ENCODE measurements at places on chromosomes 6 and 20.

- peak; percentile 58 for DNase-seq
Measured at GRCh38 chr6:146785001-146785585, 186.3 kb downstream of the ADGB start.

- no peak for DNase-seq
Measured at GRCh38 chr6:125968493-125968892, 11.9 kb downstream of the HINT3 start.

GRCh38 chr6:95636552-95637431 lies 59.5 kb downstream of the MANEA start:
- no peak for DNase-seq

DNA sequence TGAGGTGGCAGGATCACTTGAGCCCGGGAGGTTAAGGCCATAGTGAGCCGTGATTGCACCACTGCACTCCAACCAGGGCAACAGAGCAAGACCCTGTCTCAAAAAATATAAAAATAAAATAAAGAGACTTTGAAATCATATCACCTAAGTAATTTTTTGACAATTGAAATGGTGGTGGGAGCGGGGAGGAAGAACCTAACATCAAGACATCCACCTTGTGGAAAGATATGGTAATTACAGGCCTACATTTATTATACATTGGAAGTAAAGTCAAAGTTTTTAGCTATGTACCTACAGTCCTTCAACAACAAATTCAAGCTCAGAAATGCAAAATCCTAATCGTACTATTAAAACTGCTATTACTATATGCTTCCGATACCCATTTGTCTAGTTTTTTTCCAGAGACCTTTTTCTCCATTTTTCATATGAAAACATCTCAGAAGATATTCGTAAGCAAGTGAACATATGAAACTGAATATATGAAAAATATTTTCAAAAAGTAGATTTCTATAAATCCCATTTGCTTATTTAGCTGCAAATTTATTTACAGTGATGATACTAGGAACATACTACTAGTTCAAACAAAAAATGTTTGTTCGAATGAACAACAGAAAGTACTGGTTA lies 83.3 kb downstream of the SYCP2 start:
- peak; percentile 32 for DNase-seq

DNA sequence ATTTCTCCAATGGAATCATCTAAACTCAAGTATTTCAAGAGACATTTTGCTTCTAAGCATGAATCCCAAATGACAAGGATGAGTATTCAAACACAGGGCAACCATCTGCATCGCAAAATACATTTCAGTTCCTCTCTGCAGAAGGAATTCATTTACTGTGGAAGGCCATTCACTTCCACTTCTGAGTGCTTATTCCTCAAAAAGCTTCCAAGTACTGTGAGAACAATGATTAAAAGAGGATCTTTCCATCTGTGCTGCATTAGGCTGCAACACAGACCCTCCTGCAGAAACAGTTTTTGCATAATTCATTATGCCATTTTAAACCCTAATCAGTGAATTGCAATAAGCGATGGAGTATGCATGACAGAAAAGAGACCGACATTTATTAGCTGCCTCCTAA lies 52.5 kb downstream of the ARHGAP18 start:
- DNase-seq = no peak

GRCh38 chr20:34365765-34366213 lies 2.7 kb downstream of the ITCH start:
- no peak for DNase-seq

DNA sequence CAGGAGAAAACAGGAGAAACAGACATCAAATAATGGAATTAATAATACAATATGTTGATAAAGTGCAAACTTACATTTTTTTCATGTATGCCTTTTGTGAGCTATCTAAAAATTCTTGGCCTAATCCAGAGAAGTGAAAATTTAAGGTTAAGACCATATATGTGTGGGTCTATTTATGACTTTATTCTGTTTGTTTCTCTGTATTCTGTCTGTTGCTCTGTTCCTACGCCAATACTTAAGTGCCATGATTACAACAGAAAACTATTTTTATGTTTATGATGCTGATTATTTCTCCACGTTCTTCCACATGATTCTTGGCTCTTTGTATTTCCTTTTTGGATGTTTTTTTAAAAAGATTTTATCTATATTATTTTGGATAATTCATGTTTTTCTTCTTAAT lies 109.6 kb upstream of the MAP3K4 start:
- peak; percentile 8 for DNase-seq

DNA sequence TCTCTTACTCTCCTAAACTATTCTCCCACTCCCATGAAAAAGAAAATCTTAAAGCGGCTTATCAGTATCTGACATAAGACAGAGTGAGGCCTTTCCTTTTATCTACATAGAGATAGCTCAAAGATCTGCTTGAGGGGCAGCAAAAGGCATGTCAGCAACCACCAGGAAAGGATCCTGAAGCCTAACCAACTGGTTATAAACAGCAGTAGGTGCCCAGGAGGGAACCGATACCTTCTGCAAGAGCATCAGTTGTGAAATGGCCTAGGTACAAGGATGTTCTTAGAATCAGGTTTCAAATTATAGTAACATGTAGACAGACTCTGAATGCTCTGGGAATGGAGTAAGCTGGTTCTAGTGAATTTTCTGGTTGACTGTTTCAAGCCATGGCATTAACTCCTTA lies 21.4 kb downstream of the JARID2 start:
- no peak for DNase-seq

DNA sequence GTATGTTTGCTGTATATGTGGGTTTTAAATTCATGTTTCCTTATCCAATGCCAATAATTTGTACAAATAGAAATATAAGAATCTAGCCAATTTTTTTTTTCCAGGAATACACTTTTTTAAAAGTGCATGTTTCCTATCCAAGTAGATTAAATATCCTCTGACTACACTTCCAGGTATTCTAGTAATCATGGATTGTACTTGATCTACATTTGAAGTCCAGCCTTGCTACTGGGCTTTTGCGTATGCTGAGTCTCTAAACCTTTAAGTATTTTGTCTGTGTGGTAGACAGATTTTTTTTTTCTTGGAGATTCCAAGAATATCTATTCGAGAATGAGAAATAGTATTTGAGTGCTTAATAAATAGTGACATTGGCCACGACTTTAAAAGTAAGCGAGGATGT lies 188.3 kb downstream of the SASH1 start:
- DNase-seq = no peak

DNA sequence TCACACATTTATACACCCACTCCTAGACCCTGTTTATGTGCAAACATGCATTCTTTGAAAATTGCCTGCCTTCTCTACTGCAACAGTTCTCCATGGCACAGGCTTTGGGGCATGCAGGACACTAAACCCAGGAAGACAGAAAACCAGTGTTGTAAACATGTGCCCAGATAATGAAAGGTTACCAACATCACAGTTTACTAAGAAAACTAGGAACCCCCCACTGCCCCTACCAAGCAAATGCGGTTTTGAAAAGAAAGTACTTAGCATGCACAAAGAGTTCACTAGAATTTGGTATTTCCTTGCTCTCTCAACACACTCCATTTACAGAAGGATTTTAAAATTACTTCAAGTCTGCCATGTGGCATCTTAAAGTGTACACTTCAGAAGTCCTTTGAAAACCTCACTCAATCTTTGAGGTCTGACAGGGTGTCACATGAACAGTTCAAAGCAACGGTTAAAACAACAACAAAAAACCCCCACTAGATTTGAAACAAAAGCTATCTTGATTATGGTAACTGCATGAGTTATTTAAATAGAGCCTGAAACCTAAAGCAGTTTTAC lies 245.0 kb downstream of the GMPR start:
- no peak for DNase-seq

- DNase-seq = no peak
Measured at GRCh38 chr6:153143200-153143599, 12.1 kb upstream of the RGS17 start.

GRCh38 chr6:3739311-3739897 lies 12.1 kb downstream of the PXDC1 start:
- peak; percentile 31 for DNase-seq

DNA sequence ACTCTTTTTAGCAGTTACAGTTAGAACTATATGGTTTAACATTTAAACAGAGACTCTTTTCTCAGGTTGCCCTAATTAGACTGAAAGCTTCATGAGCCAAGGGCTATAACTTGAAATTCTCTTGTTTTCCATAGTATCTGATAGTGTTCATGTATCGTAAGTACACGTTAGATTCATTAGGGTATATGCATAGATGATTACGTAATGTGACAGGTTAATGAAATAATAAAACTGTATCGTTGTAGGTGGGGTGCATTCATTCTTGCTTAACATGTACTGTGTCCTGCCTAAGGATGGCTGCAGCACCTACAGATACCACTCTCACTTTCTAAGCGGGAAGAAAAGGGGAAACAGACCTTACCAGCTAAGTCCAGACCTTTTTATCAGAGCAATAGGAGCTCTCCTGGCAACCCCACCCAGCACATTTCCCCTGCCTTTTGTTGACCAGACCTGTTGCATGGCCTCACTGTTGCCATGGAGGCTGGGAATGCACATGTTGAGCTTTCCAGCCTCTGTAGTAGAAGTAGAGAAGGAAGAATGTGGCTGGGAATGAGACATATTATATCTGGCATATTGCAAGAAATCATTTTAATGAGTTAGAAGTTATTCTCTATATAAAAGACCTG lies 83.0 kb downstream of the MAP3K4 start:
- DNase-seq = no peak

DNA sequence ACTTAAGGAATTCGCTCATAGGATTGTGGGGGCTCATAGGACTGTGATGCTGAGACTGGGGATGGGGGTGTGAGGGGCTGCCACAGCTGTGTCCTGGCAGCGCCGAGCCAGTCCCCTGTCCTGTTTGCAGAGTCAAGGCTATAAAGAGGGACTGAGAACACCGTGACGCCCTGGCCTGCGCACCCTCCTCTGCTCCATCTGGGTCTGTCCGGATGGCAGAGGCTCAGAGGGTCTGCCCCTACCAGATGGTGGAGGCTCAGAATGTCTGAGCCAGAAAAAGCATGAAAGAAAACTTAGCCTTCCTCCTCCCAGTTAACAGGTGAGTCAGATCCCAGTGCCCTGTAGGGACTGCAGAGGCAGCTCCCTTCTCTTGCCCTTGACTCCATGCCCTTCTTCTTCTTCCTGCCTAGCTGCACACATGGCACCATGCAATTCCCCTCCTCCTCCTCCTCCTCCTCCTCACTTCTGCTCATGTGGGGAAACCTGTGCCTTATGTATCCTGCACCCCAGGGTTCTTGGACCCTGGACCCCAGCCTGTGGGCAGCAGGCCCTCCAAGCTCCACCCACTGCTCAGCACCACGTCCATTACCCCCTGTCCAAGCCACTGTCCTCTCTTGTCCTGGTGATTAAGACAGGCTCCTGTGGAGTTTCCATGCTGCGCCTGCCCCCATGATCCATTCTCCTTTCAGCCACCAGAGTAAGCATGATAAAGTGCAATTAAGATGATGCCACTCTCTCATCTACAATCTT lies 410.0 kb upstream of the SULF2 start:
- DNase-seq = no peak

- DNase-seq = no peak
Measured at GRCh38 chr20:4328541-4328940, 313.2 kb upstream of the RNF24 start.

DNA sequence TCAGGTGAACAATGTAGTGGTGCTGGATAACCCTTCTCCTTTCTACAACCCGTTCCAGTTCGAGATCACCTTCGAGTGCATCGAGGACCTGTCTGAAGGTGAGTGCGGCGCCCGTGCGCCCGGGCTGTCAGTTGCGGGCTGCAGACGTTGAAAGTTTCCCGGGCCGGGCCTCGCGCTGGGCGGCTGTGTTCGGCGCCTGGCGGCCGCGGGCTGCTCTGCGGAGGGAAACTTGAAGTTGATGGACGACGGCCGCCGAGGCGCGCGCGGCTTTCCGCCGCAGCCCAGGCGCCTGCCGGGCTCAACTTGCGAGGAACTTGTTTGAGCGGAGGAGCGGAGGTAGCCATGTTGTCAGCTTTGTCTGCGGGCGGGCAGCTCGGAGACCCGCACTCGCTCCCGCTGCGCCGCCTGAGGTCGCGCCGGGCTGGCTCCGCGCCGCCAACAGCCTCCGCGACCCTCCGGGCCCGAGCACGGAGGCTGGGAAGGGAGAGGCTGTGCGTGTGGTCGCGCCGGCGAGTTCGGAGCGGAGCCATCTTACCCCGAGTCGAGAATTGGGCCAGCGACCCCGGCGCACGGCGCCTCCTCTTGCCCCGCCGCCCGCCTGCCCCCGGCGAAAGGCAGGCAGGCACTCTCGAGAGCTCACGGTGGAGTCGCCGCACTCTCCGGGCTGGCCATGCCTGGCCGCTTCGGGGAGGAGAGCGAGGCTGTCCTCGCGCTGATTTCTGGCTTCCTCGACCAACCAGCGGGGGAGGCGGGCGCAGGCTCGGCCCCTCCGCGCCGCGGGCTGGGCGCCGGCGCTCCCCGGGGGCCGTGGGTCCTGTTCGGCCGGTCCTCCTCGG lies 691 bp downstream of the ASF1A start:
- peak; percentile 65 for DNase-seq

- DNase-seq = no peak
Measured at GRCh38 chr6:55775029-55775318, 100.4 kb downstream of the BMP5 start.

DNA sequence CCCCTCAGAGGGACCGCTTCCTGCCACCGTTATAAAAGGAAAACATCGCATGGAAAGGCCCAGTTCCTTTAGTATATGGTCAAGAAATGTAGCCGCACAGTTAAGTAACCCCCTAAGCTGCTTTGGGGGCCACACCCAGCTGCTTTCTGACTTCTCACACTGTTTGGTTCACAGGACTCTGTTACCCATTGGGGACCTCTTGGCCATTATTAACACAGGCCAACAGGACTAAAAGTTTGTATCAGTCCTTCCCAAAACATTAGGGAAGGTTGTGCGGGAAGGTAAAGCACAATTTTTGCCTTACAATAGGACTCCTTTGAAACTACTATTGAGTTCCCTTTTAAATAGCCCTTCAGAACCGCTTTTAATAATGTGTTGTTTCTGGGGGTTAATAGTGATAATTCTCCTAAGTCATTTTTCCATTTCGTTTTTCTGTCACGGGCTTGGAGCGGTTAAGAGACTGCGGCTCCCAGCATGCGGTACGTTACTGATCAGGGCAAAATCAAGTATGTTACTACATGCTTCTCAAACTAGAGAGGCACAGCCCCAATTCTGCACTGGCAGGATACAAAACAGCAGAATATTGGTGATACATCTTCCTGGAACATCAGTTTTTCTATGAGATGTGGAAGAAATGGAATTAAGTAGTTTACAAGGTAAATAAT lies 668 bp upstream of the RPP40 start:
- no peak for DNase-seq

Data from fibroblast of villous mesenchyme (primary cell).